Endothelial cell of umbilical vein (primary cell): ENCODE measurements at places on chromosomes 7 and 10.

GRCh38 chr7:132410385-132410784, 165.9 kb downstream of the PLXNA4 start:
- DNase-seq, result peak; percentile 82

GRCh38 chr7:92648067-92648466, 57.9 kb upstream of the FAM133B start:
- DNase-seq, result no peak

GRCh38 chr7:32042900-32043299, 27.3 kb downstream of the PDE1C start:
- no peak for DNase-seq

DNA sequence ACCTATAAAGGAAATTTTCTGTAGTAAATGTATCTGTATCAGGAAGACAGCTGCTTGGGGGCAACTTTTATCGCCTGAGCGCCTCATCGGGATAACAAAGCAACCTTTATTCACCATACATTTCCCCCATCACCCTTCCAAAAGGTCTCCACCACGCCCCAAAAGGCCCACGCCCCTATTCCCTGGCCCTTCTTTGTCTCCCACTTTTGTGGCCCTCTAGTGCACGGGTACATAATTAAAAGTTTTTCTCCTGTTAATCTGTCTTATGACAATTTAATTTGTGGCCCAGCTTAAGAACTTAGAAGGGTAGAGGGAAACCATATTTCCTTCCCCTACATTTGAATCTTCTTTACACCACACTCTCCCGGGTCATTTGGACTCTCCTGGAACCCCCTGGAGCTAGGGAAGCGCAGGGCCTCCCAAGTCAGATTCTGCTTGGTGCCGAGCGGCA, 625 bp downstream of the RP9 start:
- DNase-seq, result no peak

DNA sequence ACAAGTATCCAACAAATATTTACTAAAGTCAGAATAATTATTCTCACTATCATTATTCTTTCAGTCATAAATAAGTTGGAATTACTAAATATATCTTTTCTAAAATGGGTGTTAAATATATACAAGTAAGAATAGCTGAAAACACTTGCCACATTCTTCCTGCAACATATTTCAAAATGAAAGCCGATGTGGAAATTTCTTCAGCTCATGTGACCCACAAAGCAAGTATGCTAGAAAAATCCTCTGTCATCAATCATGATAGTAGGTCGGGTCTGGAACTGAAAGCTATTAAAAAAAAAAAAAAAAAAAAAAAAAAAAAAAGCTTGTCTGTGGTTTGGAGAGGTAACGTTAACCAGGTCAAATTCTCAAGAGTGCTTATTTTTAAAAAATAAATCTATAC, 344.7 kb downstream of the NEBL start:
- no peak for DNase-seq

GRCh38 chr10:84654671-84655070, 326.3 kb downstream of the CCSER2 start:
- DNase-seq, result no peak

- DNase-seq, result no peak
These were observed 28.5 kb downstream of the EPC1 start for GRCh38 chr10:32318476-32318896.

DNA sequence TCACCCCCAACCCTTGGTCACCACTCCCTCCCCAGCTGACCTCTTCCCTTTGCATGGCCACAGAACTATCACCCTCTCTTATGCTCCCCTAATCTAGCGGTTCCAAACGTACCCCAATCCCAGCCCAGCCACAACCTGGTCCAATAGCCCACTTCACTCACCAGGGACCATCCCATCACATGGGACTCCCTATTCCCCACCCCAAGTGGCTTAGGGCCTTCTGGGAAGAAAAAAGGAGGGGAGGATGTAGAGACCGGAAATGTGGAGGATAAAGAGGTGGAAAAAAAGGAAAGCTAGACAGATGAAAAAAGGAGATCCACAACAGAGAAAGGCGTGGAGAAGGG, 30.3 kb upstream of the PAX2 start:
- no peak for DNase-seq

GRCh38 chr10:31709476-31709875, 219.2 kb downstream of the ARHGAP12 start:
- no peak for DNase-seq
